ENCODE measurements at places on chromosomes 1 and 21.

- DNase-seq: no peak
These were observed 151.9 kb downstream of the DMRTA2 start for GRCh38 chr1:50271337-50271736.

DNA sequence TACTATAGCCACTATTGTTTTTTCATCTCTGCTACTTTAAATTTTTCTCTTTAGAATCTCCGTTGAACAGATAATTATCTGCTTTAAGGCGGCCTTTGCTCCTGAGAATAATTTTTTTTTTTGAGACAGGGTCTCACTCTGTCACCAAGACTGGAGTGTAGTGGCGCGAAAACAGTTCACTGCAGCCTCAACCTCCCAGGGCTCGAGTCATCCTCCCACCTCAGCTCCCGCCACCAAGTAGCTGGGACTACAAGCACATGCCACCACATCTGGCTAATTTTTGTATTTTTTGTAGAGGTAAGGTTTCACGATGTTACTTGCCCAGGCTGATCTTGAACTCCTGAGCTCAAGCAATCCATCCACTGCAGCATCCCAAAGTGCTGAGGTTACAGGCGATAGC lies 28.6 kb downstream of the TRIT1 start:
- no peak for DNase-seq

DNA sequence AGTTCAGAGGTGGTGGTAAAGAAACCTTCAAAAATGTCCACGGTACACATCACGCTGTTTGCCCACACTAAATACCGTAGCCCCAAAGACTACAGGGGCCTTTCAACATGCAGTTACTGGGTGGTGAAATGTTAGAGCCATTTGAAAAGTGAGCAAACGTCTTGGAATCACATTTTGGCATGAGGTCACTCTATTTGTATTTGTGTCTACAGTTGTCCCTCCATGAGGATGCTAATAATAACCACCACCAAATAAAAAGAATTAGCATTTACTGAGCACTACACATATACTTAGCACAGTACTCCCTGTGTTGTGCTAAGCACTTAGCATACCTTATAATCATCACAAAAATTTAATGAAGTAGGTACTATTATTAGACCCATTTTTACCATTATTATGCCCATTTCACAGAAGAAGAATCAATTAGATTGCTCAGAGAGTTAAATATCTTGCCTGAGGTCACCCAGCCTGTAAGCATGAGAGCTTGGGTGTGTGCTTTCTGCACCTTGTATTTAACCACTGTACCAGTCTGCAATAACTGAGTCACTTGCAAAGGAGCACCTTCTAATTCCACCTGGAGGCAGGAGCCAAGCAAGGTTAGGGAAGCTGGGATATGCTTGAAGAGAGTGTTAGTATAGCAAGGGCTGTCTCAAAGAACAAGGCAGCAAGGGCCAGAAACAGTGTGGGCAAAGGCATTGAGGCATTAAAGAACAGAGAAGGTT lies 57.4 kb downstream of the DNTTIP2 start:
- DNase-seq: no peak

DNA sequence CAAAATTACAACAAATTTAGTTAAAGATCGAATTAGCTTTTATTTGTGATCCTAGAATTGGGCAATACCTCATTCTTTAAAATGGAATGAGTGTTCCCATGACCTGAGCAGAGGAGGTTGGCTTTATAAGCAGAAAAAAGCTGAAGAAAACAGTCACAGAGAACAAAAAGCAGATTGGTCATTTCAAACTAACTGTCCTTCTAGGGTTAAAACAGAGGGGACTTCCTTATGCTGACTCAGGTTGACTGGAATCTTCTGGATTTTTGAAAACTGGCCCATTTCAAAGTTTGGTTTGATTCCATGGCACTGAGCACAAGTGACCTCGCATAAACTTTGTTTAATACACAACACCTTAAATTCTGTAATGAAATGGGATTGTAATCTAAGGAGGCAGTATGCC lies 17.6 kb downstream of the NFASC start:
- no peak for DNase-seq

- peak; percentile 19 for DNase-seq
These were observed 178.1 kb upstream of the PBX1 start for GRCh38 chr1:164380893-164381292.

DNA sequence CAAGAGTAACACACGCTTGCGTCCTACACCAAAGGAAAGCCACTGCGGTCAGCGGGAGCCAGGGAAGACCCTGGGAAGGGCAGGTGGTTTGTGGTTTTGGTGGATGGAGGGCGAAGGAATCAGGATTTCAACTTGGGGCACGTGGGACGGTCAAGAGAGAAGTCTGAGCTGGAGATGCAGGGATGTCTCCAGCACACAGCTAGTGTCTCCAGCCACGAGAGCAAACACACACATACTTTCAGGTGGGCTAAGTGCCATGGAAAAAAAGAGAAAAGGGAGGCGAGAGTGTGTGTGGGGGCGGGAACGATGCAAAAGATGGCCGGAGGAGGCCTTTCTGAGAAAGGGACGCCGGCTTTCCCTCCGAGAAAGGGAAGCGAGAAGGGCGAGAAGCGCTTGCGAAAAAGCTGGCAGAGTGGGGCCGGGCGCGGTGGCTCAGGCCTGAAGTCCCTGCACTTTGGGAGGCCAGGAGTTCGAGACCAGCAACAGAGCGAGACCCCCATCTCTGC lies 1.4 kb upstream of the SRRM1 start:
- DNase-seq: peak; percentile 41

GRCh38 chr1:174742805-174743653 lies 256.7 kb upstream of the CACYBP start:
- DNase-seq: peak; percentile 44

DNA sequence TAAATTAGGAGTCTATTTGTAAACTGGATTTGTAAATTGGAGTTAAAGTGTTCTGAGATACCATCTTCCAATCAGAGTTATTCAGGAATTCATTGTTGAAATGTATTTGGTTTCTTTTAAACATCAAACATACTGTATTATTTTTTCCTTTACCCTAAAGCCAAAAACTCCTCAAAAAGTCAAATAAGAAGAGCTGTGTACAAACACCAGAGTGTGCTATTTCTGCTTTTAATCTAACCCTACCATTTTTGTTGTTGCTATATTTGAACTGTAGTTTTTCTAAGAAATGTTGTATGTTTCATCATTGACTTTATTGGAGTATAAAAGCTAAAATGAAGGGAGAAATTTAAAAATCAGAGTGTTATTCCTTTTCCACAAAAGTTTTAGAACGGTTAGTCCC lies 35.8 kb downstream of the SLC30A7 start:
- no peak for DNase-seq

GRCh38 chr1:59543211-59543668 lies 246.3 kb downstream of the FGGY start:
- DNase-seq: no peak

DNA sequence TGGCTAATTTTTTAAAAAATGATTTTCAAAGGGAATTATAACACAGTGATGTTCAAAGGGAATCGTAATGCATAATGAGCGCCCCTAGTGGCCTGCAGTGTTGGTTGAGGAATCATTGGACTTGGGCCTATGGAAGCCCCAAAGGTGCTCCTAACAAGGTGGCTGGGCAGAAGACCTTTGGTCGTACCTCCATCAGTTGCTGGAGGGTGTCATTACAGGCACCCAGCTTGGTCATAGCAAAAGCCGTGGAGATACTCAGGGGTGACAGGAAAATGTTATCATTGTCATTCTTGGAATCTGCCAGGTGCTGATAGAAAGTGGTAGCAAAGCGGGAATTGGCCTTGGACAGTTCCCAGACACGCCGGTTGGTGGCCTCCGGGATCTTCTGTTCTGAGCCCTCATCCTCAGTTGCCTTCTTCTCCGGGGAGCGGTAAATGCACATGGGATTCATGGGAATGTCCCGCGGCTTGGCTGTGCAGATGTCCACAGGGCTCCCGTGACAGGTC lies 2.7 kb downstream of the SERPINC1 start:
- DNase-seq: peak; percentile 56

GRCh38 chr1:229065613-229066012 lies 205.3 kb upstream of the RAB4A start:
- DNase-seq: no peak

GRCh38 chr1:228048120-228048519 lies 34.4 kb upstream of the ARF1 start:
- DNase-seq: no peak

DNA sequence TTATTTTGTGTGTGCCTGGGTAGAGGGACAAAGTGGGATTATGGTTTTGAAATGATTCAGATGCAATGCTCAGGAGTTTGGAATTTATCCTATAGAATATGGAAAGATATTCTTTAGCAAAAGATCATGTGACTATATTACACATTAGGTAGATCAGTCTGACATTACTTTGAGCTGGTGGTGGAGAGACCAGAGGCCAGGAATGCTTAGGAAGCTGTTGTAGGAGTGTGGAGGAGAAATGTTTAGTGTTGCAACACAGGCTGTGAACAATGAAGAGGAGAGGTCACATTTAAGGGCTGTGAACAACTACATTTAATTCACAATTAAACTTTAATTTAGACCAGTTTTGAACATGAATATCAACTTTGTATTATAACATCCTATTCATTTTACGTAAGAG lies 45.3 kb upstream of the PODN start:
- peak; percentile 35 for DNase-seq

DNA sequence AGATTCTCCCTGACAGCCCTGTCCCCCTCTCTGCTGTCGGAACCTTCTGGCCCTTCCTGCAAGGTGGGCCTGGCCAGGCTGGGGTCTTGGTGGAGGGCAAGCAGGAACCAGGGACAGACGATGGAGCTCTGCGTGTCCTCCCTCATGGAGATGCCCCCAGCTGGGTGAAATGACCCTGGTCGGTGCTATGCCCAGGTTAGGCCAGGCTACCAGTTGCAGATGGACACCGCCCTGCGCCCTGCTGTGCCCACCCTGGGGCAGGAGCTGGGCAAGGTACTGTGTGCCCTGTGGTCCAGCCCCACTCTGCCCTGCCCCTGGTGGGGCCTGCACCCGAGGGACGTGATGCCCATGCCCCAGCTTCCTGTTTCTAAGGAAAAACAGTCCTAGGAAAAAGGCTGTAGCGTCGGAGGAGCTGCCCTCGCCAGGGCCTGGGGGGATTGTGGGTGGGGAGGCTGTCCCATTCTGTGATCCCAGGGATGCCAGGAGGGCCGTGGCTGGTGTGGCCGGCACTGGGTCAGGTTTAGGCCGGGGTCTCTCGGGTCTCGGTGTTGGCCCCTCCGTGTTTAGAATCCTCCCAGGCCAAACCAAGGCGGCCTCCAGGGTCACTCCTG lies 77.6 kb downstream of the MORN1 start:
- no peak for DNase-seq

GRCh38 chr1:12196641-12197482 lies 30.1 kb downstream of the TNFRSF1B start:
- DNase-seq: no peak

DNA sequence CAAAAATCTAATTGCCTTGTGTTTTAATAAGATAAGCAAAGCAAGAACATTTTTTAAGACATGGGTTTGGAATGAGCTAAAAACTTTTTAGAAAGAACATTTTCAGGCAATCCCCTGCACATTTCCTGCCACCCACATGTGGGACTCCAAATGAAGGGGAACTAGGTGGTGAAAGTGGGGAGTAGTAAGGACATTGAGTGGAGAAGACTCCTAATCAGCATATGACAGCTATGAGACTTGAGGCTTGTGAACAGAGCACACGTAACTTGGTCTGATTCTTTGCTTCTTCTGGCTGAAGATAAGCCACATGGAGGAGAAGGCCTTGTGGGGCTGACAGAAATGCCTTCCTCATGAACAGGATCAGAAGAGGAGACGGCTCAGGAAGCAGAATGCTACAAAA lies 50.3 kb downstream of the FCER1A start:
- DNase-seq: no peak

- DNase-seq: no peak
These were observed 940 bp upstream of the PLA2G2C start for GRCh38 chr1:20187103-20187812.

DNA sequence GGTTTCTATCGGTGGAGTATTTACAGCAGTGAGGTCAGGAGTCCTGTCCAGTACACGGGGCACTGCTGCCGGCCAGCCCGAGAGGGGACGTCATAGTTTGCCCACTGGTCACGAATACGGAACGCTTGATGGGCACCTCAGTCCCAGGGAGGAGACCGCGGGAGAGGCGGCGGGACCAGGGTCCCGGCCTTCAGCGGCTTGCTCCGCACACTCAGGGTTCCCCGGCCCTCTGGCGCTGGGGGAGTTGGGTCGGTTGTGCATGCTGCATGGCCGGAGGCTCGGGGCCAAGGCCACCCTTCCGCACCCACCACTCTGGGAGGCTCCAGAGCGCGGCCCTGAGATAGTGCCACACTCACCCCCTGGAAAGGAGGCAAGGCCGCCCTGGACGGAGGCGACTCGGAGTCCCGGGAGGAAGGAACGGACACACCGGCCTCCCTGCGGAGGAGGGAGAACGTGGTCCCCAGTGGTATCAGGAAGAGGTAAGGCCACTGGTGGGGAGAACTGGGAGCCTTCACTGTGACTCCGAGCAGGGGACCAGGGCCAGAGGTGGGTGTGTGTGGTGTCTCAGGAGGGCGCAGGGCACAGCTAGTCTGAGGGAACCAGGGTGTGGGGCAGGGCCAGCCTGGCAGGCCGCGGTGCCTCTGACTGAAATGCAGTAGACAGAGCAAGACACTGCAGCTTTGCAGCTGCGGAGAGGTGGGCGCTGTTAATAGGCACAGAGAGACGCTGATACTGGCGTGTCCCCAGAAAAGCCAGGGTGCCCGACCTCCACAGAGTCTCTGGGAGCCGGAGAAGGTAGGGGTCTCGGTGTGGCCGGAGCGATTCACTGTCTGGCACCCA lies 28.6 kb upstream of the PRSS38 start:
- DNase-seq: no peak

GRCh38 chr1:32755098-32755809 lies 52.7 kb upstream of the SYNC start:
- DNase-seq: no peak

DNA sequence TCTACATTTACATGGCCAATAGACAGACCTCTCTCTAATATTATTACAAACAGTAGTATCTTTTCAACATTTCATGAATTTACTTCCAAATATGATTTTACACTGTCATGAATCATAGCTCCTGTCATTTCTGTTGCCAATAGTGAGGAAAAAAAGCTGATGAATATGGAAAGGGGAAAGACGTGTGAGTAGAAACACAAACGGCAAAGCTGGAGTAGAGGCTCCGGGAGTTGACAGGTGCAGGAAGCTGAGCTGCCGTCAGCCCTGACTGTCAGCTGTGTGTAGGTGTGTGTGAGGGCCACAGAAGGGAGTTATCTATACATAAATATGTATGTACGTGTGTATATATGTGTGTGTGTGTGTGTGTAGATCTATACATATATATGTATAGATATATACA lies 416.9 kb downstream of the ZP4 start:
- no peak for DNase-seq

- no peak for DNase-seq
These were observed 245.1 kb downstream of the POTED start for GRCh38 chr21:13854638-13855037.

DNA sequence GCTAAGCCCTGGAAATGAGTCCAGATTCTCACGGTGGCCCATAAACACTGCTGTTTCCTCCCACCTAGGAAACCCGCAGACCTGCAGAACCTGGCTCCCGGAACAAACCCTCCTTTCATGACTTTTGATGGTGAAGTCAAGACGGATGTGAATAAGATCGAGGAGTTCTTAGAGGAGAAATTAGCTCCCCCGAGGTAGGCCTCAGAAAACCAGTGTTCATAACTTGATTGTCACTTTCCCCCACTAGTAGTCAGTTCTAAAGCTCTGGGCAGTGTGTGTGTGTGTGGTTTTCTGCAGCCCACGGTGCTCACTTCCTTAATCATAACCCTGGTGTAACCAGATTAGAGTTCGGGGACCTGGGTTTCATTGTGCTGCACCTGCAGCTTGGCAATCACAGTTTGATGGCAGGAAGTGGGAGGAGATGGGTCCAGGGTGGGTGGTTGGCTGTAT lies 39.1 kb downstream of the CLIC6 start:
- DNase-seq: no peak

- DNase-seq: no peak
These were observed 45.0 kb downstream of the ZNF281 start for GRCh38 chr1:200364831-200365230.
